ENCODE measurements at places on chromosomes 3 and 15.
A peak's percentile ranks its signal among the peaks of the same experiment; 100 is the strongest.

DNA sequence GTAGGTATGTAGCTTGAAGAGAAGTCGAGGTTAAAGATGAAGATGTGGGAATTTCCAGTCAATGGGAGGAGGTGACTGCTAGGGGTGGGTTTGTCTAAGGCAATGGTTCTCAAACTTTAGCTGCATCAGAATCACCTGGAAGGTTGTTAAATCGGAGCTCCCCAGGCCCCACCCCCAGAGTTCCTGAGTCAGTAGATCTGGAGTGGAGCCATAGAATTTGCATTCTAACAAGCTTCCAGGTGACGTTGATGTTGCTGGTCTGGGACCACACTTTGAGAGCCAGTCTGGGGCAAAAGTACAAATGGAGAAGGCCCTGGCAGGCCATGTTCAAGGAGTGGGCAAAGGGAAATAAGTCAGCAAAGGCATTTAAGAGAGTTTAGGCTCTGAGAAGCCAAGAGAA lies 69.1 kb downstream of the CMTM8 start:
- no peak for DNase-seq

GRCh38 chr15:84752700-84753099 lies 4.3 kb downstream of the ZNF592 start:
- DNase-seq = no peak

DNA sequence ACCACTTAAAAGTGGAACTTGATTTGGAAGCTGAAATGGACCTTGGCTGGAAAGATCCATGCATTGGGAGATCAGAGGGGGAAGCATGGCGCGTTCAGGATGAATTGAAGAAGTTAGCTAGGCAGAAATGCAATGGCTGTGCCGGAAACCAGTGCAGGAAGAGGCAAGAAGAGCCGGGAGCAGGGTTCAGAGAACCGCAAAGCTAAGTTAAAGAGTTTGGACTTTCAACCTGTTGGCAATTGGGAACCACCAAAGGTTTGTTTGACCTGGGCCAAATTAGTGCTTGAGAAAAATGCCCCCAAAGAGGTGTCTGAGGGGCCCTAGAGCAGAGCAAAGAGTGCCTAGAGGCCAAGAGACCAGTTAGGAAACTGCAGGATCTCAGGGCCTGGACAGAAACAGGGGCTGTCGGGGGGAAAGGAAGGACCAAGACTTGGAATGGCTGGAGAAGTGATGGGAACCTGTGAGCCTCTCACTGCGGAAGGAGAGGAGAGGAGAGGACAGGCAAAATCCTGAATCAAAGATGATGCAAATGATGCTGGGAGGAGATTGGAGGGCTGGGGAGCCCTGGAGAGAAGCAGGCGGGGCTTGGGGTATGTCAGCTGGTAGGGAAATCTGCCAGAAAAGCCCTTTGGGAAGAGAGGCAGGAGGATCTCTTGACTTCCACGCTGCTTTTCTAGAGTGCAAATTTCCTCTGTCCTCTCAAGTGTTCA lies 49.3 kb downstream of the FAM174B start:
- no peak for DNase-seq

DNA sequence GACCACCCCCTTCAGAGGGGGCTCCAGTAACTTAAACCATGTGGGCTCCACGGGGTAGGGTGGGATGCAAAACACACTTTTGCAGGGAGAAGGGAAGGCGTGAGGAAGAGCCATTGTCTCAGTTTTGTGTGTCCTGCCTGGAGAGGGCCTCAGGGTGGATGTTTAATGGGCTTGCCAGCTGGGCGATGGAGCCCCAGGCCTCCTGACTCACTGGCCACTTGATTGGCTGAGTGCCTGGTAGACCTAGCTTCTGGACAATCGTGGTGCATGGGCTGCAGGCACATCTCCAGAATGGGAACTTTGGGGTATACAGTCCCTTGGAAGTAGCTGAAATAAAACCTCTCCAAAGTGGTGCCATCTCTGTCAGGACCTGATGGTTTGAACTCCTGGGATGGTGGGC lies 118.3 kb upstream of the MRPS22 start:
- no peak for DNase-seq

GRCh38 chr3:12908136-12908730 lies 66.9 kb upstream of the RPL32 start:
- DNase-seq = no peak

- no peak for DNase-seq
Observed at GRCh38 chr15:42215913-42216829, 8.1 kb upstream of the VPS39 start.

GRCh38 chr15:96054621-96055020 lies 275.9 kb upstream of the NR2F2 start:
- DNase-seq = no peak

DNA sequence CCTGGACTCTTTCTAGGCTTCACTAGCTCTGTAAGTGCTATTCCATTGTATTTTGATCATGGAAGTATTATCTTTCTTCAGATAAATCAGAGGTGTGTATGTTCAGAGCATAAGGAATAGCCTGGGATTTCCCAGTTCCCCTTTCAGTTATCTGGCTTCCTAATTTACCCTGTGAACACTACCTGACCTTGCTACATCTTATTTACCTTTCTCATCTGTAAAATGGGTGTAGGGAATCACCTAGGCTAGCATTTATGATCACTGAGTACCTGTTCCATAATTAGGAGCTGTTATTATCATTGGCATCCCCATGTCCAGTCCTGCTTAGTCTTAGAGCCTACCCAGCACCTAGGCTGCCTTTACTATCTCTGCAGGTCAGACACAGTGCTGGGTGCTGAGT lies 149.3 kb upstream of the NR2F2 start:
- DNase-seq = no peak

- DNase-seq = no peak
Observed at GRCh38 chr3:86790884-86791549, 199.9 kb downstream of the VGLL3 start.

DNA sequence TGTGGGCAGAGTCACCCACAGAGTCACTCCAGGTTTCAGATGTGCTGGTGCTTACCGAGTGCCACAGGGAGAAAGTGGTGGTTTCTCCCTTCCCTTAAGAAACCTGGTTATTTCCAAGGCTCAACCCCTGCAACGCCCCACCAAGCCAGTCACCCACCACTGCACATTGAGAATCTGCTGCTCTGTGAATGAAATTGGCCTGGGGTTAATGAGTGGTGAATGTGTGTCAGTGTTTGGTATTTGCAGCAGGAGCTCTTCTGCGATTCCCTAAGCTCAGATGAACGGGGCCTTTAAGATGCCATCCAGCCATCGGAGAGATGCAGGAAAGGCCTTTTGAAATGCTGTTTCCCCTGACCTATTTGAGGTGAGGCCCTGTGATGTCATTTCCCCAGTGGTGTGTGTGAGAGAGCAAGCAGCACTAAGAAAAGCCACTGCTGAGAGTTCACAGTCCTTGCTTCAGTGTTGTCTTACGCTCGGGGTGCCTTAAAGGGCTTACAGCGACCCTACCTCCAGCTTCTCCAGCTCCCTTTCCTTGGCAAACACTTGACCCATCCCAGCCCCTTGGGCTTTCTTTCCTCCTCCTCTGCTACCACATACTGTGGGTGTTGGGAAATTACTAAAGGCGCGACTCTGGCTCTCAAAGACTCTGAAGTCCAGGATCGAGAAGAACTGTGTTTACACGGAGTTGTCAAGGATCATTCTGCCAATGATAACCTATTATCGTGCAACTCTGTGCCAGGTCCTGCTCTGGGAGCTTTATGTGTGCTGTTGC lies 68.9 kb downstream of the SMAD3 start:
- peak; percentile 26 for DNase-seq

DNA sequence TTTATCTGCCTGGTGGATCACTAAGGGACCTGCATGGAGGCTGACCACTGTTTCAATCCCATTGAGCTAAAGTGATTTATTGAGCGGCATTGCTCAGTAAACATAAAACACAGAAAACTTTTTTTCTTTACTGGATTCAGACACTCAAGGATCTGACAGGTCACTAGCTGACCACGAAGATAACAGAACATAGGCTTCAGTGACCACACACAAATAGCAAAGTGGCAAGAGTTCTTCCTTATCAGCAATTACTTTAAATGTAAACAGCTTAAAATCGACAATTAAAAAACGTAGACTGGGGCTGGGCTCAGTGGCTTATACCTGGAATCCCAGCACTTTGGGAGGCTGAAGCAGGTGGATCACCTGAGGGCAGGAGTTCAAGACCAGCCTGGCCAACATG lies 48.7 kb downstream of the STAG1 start:
- no peak for DNase-seq

- DNase-seq = no peak
Observed at GRCh38 chr3:50161320-50161719, 6.2 kb downstream of the SEMA3F start.

DNA sequence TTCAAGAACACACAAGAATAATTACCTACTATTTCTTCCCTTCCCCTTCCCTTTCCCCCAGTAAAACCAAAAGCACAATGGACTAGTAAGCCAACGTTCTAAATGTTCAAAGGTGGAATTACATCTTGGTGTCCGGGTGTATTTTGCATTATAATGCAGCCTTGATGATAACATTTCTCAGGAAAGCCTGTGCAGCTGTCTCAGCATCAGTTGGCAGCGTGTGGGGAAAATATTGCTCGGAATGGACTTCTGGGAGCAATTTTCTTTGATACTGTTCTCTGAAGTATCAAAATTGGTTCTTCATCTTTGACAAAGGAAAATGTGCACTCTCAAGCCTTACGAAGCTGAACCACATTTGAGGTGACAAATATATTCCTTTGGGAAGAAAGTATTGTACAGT lies 198.9 kb downstream of the AGBL1 start:
- no peak for DNase-seq

- DNase-seq = no peak
Observed at GRCh38 chr3:157318639-157319288, 117.9 kb upstream of the PTX3 start.

DNA sequence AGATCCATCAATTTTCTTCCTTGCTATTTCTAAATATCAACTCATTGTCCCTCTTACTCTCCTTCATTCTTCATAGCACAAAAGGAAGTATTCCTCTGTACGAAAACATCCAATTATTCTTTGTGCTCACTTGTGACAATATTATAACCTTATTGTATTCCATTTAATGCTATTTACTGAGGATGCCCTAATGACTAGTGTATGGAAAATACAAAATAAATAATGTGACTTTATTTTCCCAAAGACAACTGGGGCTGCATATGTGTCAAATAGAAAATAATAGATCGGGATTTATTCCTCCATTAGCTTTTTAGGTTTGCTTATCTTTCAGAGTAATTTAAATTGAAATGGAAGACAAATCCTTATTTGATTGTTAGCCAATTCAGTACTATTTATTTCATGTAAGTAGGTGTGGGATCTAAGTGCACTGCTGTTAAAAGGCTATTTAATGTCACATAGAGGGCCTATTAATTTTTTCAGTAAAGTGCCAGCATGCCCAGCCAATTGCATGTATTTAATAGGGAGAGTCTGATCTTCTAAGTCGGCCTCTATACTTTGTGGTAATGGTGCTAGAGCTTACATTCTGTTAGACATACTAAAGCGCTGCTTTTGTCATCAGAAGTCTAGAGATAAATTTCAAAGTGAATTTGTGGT lies 329.8 kb downstream of the MCTP2 start:
- DNase-seq = no peak

- no peak for DNase-seq
Observed at GRCh38 chr3:5195605-5196004, 8.1 kb downstream of the EDEM1 start.

DNA sequence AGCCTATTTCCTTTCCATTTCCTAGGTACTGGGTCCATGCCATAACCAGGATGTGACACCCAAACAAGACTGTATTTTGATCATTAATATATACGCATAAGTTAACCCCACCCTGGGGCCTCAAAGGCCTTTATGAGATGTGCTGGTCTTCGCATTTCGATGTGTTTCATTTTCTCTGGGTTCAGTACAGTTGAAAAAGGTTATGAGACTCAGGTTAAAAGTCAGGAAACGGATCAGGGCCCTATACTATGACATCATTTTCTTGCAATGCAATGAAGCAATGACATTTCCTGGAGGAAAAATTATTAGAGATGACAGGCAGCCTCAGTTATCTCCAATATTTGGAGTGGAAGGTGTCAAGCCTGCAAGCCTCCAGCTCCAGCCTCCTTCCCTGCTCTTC lies 31.7 kb downstream of the TMEM212 start:
- no peak for DNase-seq

DNA sequence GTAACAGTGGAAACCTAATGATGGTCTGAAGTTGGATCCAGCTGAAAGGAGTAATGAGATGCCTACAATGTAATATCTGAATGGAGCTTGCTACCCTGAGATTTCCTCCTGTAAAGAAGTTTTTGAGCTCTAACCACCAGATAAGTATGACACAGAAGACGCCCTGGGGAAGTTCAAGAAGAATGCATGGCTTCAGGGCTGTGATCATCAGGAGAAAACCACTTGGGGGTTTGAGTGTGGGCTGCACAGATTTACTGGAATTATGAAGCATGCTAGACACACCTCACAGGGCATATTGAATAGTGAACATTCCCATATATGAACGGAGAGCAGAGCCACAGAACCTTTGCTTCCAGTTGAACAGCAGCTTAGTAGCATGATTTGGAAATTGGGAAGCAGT lies 10.6 kb upstream of the CCDC80 start:
- no peak for DNase-seq

GRCh38 chr3:6260551-6261191 lies 600.2 kb upstream of the GRM7 start:
- no peak for DNase-seq

GRCh38 chr3:196981657-196982056 lies 13.0 kb upstream of the PIGZ start:
- no peak for DNase-seq

DNA sequence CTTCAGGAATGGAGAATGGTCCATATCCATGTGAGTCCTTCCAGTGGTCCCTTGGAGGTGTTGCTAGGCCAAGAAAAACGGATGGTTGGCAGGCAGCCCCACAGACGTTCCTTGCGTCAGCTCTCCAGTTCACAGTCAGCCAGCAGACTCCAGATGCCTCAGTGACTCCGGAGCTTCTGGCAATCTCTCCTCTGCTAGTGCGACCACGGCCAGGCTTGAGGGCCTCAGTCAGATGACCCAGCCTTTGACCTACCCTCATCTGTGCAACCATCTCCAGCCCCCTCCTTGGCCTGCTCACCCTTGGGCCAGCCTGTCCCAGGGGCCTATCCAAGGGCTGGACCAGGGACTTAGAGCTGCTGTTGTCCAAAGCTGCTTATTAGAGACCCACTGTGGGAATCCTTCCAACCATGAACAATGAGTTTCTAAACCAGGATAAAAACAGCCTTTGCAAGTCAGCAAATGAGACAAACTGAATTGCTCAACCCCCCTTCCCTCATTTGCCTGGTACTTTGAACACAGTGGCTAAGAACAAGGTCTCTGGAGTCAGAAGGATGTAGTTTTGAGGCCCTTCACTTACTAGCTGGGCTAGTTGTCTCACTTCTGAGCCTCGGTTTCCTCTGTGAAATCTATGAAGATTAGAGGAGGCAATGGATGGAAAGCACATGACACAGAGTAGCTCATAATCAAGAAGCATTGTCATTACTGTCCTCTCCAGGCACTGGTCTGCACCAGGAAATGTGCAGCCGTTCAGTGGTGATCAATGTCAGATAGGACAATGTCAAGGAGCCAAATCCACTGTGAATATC lies 44.8 kb downstream of the ANP32A start:
- DNase-seq = no peak
